ENCODE measurements at places on chromosomes 2 and 18.

DNA sequence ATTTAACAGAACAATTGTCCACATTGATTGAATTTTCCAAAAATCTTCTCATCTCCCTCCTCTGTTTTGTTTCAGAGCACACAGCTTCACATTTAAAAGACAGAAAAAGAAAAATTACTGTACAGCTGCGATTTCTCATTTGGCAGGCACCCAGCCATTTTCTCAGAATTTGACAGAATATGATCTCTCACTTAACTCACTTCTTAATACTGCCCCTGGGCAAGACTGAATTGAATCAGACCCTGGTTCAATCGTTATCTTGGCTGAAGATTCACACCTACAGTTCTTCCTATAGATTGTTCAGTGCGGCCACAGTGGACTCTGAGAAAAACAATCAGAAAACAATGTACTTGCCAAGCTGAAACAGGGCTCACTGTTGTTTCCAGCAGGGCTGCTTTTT is 90.2 kb upstream of the LHCGR start:
- DNase-seq, result no peak

GRCh38 chr2:141103216-141103615 is 1027.6 kb downstream of the LRP1B start:
- DNase-seq, result no peak

GRCh38 chr2:98936353-98937351 is 627 bp upstream of the CRACDL start:
- no peak for DNase-seq

DNA sequence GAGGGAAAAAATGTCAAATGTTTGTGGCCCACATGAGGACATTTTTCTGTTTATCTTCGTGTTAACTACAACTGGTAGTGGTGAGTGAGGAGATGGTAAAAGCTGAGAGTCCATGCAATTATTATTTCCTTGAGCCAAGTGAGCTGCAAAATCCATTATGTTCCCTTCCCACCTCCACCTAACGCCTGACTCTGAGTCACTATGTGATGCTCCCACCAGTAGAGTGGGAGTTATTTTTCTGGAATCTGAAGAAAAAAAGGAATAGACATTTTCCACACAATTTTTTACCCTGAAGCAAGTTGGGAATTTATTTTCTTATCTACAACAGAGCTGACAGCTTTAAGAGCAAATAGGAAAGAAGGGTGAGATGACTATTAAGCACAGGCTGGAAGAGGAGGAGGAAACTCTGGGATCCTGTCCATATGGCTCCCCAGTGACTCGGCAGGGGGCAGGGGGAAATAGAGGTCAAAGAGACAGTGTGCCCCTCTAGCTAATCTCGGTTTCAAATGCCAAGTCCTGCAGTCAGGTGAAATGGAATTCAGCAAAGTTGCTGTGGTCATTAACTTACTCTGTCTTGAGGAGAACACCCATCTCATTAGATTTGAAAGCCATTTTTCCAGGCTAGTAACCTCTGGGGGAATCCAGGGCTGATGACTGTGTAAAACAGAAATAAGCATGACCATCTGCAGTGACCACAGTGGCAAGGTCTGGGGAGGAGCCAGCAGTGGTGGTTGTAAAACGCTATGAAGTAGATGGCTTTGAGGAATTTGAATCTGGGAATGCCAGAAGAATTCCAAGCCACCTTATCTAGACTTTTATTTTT is 463.9 kb downstream of the STK39 start:
- DNase-seq, result no peak

DNA sequence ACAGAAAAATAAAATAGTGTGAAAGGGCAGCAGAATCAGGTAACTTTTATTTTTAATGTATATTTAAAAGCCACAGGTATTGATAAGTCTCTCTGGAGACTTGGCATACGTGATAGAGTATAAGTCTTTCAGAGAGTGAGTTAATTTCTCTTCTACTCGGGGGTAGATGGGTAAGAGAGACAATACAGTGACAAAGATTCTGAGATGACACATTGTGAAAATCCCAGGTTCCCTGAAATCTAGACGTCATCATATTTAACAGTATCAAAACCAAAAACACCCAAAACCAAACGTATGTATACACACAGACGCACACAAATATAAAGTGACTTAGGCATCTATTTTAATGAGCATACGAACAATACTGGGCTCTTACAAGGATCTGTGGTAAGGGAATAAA is 33.3 kb downstream of the NIF3L1 start:
- DNase-seq, result no peak

DNA sequence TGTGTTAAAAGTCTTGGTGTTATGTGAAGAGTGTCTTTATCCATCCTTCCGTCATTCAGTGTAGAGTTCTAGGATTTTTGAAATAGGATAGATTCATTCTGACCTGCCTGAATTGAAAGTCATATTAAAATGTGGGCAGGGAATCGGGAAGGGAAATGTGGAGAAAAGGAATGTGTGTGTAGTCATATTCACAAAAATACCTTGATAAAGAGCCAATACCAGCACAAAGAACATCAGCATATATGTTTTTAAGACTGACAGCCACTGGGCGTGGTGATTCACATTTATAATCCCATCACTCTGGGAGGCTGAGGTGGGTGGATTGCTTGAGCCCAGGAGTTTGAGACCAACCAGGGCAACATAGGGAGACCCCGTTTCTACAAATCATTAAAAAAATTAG is 188.1 kb downstream of the CAMKMT start:
- DNase-seq, result no peak

- no peak for DNase-seq
Observed at GRCh38 chr2:105254531-105255210, 13.1 kb downstream of the GPR45 start.

DNA sequence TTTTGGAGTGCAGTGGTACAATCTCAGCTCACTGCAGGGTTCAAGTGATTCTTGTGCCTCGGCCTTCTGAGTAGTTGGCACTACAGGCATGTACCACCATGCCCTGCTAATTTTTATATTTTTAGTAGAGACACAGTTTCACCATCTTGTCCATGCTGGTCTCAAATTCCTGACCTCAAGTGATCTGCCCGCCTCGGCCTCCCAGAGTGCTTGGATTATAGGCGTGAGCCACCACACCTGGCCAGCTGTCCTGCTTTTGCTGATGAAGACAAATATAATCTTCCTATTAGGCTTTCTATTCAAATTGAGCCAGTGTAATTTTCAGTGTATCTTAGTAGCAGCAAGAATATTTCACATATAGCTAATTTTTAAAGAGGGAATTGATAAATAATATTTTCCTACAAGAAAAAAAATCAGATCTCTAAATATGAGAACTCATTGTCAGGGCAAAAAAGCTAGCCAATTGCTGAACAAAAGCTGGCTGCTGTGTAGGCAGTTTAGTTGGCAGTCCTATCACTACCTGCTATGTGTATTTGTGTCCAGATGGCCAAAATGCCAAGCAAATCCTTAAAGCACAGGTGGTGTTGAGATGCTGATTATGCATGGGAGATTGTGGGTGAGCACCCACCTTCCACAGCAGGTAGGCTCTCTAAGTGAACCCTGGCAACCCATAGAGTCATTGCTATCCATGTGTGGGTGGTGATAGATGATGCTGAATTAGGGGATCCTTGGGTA is 60.8 kb upstream of the STAM2 start:
- DNase-seq, result no peak

DNA sequence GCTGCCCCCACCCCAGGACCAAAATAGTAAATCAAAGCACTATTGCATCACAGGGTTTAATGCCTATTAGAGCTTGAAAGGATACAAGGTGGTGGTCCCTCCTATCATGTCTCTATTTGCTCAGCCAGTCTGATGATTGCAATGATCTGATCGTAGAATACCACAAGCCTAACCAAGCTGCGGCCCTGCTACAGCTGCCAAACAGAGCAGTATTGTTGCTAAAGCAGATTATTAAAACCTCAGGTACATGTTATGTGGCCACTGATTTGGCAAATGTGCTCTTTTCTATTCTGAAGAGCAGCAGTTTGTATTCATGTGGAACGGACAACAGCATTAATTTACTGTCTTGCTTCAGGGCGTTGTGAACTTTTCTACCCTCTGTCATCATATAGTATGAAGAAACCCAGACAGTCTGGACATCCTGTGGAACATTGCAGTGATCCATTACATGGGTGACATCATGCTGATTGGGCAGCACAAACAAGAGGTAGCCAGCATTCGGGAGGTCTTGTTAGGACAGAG is 8.4 kb upstream of the VAPA start:
- no peak for DNase-seq

DNA sequence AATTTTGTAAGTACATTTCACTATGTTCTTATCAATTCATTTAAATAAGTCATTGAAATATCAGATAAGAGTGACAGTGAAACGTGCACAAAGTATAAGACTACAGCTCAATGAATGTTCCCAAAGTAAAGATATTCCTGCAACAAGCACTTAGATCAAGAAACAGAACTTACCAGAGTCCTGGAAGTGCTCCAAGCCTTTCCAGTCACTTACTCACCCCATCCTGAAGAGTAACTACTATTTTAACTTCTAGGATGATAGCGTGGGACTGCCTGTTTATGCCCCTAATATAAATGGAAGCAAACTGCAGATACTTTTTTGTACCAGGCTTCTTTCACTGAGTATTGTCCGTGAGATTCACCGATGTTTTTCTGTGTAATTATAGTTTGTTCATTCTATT is 768.9 kb downstream of the SLC4A3 start:
- DNase-seq, result no peak

Measured in esophagus squamous epithelium (tissue), 5 donors.